ENCODE measurements at places on chromosomes 2 and 18. TPM values are rescaled to one million over a fixed set of nuclear protein-coding genes. Genes with fewer than 3 reads are reported as not detected.

The INHBB gene
- 4.4 TPM for total RNA-seq

The C2orf92 gene
- total RNA-seq: 28.0 TPM

The RETREG2 gene
- 225 TPM for total RNA-seq

The FAM136A gene
- total RNA-seq: 23.5 TPM

The SNRPD1 gene
- 24.8 TPM for total RNA-seq

The SDC1 gene
- 2.7 TPM for total RNA-seq

The ACTR1B gene
- 106 TPM for total RNA-seq

The LHCGR gene
- total RNA-seq: 0.20 TPM

The MTCL1 gene
- 50.5 TPM for total RNA-seq

The ARHGAP28 gene
- total RNA-seq: 2.8 TPM

DNA sequence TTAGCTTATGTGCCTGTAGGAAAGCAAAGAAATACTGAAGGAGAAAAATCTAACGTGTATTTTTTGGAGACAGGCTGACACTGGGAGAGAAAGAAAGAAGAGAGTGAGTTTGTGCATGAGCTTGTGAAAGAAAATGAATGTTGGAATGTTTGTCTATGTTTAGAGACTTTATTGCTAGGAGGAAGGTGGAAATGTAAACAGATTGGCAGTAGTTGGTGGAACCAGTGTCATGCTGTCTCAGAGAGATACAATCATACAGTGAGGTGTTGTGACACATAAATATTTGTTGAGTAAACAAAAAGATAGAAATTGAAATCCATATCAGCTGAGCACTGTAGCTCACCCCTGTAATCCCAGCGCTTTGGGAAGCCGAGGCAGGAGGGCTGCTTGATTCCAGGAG, 222.2 kb upstream of the MEIS1 start:
- DNase-seq: no peak

DNA sequence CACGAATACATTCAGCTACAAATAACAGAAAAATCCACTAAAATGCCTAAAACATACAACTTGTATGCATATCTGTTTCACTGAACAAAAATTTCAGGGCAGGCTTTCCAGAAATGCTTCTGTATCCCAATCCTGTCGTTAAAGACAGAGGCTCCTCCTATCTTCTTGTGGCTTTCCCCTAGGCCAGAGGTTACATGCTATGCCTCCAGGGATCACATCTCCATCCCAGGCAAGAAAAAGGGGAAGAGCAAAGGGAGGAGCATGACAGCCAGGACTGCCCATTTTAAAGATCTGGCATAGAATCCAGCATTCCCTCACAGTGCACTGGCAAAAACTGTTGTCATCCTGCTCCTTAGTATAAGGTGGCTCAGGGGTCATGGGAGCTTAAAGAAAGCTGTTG, 268.7 kb upstream of the SETBP1 start:
- no peak for DNase-seq

DNA sequence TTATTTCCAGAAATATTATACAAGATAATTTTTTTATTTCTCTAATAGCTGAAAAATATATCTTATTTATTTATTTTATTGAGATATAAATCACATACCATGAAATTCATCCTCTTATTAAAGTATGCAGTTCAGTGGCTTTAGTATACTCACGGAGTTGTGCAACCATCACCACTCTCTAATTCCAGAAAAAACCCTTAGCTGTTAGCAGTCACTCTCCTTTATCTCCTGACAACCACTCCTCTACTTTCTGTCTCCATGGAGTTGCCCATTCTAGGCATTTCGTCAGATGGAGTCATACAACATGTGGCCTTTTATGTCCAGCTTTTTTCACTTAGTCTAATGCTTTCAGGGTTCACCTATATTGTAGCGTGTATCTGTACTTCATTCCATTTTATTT, 66.5 kb downstream of the TCF7L1 start:
- DNase-seq: no peak

GRCh38 chr2:154433010-154433409, 265.5 kb upstream of the KCNJ3 start:
- DNase-seq: no peak

GRCh38 chr18:65975536-65975935, 224.7 kb downstream of the CDH7 start:
- DNase-seq: no peak

- DNase-seq: no peak
Measured at GRCh38 chr2:105842555-105842954, 97.8 kb downstream of the NCK2 start.

DNA sequence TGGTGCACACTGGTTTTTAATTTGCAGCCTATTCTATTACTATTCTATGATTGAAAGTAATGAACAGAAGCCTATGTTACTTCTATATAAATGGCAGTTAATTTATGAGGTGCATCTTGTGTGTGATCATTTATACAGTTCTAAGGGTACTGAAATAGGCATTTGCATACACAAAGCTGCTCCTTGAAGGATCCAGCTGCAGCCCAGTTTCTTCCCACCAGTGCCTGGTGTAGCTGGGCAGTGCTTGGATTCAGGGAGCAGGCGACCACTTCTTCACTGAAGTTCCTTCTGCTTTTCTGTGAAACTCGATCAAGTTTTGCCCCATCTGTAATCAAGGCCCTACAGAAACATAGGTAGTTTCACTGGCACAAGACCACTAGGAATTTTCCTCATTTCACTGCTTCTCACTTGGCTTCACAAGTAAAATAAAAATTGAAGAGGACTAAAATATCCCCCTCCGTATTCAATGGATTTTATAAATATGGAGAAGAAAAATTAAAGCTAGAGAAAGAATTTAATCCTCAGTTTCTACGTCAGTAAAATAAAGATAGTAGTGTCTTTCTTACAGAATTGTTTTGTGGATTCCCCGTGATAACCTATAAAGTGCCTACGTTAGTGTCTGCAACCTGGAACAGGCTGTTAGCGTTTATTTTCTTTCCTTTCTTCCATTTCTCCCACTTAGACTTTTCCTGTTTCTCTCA, 1.7 kb upstream of the LPIN2 start:
- no peak for DNase-seq

DNA sequence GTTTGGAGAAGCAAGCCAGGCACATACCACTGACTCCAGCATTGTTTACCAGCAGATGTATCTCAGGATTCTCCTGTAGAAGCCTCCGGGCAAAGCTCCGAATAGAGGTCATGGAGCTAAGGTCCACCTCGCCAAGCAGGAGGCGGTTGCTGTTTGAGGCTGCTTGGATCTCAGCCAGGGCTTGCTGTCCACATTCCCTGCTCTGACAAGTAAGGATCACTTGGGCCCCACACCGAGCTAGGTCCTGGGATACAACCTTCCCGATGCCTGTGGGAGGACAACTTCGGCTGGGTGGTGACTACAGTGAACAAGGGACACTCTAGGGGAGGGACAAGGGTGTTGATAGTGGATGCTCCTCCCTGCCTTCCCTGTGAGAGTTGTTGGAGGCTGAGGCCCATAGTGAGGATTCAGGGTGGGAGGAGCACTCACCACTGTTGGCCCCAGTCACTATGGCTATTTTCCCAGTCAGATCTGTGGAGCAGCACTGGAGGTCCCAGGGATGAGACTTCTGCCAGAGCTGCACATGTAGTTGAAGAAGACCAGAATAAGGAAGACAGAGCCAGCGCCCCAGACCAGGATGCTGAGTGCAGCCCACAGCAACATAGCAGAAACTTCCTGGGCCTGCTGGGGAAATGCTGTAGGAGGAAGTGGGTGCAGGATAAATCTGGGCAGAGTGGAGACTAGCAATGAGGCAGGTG, 8.3 kb downstream of the C2orf81 start:
- DNase-seq: no peak

DNA sequence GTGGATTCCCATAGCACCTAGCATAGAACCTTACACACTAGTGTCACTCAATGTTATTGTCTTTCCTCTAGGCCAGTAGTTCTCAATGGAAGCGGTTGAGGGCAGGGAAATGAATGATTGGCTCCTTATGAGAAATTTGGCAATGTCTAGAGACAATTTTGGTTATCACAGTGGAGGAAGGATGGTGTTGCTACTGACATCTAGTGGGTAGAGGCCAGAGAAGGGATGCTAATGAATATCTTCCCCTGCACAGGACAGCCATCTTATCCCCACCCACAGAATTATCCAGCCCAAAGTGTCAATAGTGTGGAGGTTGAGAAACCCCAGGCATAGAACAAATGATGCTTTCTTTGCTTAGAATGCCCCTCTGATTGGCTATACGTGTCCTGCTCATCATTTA, 15.8 kb downstream of the C18orf63 start:
- DNase-seq: no peak

DNA sequence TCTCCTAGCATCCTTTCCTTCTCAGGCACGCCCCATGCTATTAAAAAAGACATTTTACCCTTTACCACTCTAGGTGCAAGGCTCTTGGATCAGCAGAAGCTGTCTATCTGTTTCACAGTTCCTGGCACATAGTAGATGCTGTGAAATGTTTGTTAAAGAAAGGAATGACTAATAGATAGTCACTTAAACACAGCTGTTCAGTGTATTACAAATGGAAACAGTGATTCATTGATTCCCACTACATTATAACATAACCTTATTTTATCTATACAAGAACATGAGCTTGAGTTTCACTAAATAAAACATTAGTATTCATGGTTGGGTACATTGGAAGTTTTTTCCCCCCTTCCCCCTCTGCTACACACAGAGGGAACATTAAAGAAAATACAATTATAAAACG, 142.1 kb downstream of the ASXL3 start:
- DNase-seq: no peak

GRCh38 chr2:120991441-120991840, 255.8 kb downstream of the GLI2 start:
- DNase-seq: no peak

DNA sequence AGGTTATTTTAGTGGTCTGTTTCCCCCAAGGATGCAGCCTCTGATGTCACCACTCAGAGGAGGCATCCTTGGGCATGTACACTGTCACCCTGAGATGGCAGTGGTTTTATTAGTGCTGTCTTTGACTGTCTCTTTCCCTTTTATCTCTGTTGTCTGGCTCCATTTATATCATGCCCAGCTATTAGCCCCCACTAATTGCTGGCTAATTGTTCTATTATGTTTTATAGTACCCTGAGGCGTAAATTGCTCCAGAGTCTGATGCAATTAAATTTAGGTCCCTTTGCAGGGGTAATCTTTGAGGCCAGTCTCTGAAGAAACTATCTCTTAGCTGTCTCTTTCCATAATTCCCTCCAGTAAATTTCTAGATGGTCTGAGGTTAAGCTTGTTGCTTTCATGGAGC, 301.0 kb upstream of the KLHL29 start:
- no peak for DNase-seq

GRCh38 chr2:172863341-172863740, 127.7 kb downstream of the RAPGEF4 start:
- no peak for DNase-seq

- no peak for DNase-seq
Measured at GRCh38 chr2:45857275-45857609, 205.8 kb downstream of the PRKCE start.
